Stimulated activated CD8-positive, alpha-beta memory T cell treated with anti-CD3 and anti-CD28 coated beads, Interleukin-12 subunit alpha, Interleukin-12 subunit beta, amount 100 ng/mL, for 4 hours (primary cell): ENCODE measurements at places on chromosomes 16 and 17.

- no peak for DNase-seq
Observed at GRCh38 chr17:66523378-66524200, 221.2 kb downstream of the PRKCA start.

DNA sequence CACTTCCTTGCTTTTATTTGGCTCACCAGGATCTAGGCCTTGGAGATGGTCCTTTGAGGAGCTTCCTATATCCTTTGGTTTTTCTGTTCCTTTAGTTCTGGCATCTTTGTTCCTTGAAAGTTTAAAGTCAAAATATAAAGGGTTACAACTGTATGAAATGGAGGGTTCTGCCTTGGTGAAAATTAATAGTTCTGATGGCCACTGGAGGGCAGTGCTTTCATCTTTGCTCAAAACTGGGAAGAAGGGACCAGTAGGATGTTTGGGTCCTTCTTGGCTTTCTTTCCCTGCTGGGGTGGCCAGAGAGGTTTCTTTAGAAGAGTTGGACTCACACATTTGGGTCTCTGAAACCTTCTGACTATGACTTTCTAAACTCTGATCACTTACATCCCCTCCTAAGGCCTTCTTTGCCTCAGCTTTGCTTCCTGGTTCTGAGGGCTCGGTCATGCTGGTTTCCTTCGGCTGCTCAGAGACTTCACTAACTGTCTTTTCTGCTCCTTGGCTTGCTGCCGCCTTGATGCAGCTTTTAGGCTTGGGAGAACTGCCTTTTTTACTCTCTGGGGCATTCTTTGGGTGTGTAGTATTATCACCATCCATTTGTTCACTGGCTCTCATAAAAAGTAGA, 10.9 kb upstream of the ITGA2B start:
- DNase-seq = no peak

GRCh38 chr17:68657576-68657975, 56.4 kb upstream of the FAM20A start:
- DNase-seq = no peak

- no peak for DNase-seq
Observed at GRCh38 chr17:59856859-59857794, 35.6 kb downstream of the TUBD1 start.

DNA sequence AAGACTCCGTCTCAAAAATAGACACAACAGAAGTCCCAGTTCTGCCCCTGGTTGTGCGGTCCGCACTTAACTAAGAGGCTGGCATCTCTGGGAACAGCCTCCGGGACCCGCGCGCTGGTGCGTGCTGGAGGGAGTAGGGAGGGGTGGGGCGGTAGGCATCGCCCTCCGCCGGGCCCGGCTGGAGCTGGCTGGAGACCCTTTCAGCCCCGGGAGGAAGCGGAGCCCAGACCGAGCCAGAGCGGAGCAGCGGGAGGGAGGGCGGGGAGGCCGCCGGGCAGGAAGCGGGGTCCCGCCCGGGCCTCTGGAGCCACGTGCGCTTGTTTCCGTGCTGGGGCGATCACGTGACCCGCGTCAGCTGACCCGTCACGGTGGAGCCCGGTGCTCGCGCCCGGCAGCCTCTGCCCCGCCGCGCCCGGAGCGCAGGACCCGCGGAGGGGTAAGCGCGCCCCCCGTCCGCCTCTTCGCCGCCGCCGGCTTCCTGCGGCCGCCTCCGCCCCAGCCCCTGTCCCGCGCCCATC, at the start of gene WDR81:
TSS of gene WDR81 (plus strand) at position 354 of the 518 bp plus-strand sequence. CDS start 256 bp downstream, outside the sequence.
- DNase-seq = peak; percentile 80

- no peak for DNase-seq
Observed at GRCh38 chr16:25679511-25679910, 12.2 kb upstream of the HS3ST4 start.
